ENCODE measurements at places on chromosomes 3 and 15. TPM values are rescaled to one million over a fixed set of nuclear protein-coding genes. Genes with fewer than 3 reads are reported as not detected.

The SPTBN5 gene
- polyA plus RNA-seq = 1.9 TPM

The HTR3E gene
- polyA plus RNA-seq = not detected

GRCh38 chr3:119639494-119640350 lies 20.7 kb downstream of the POPDC2 start:
- DNase-seq = no peak

DNA sequence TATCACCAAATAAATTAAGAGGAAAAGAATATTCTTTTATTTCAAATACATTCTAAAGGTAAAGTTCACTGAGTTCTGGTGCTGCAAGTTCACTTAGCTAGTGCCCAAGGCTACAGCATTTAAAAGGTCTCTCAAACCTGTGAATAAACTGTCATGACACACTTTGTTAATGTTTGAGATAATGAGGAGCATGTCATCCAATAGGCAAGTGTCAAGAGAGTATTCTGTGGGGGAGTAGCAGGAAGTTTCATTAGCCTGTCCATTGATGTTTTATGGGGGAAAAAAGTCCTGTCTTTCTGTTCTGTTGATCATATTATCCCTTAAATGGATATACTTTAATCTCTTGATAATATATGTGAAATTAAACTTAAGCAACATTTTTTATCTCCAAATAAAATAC lies 4.0 kb downstream of the SPESP1 start:
- DNase-seq = peak; percentile 12

DNA sequence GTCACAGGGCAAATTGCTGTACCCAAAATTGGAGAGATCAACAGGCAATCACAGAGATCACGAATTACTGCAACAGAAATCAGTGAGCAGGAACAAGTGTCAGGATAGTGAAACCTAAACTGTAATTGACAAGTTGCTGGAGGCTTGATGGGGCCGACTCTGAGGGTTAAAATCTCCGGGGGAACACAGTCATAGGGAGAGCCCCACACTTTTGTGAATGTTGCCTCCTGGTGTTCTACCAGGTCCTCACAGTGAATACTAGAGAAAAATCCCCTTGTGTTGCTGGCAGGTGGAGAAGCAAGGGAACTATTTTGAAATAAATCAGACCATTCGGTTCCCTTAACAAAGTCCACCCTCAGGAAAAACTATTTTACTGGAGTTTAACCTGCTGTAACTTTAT lies 697.5 kb upstream of the CBLB start:
- no peak for DNase-seq

GRCh38 chr15:62063825-62064635 lies 2.7 kb upstream of the C2CD4A start:
- no peak for DNase-seq

The GUCA1C gene
- 0.64 TPM for polyA plus RNA-seq

DNA sequence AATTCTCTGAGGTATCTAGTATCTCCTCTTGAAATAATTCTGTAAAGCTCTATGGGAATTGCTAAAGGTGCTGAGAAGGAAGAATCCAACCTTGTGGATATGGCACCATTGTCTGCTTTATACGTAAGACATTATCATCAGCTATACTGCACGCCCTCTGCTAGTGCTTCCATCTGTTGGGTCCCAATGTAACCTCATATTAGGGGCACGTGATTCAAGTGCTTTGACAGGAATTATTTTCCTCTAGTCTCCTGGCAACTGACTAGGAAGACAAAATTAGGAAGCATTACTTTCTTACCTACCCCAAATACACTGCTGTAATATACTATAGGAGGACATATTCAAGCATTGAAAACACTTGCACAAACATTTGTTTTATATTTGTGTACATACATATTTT lies 24.0 kb downstream of the COPS2 start:
- no peak for DNase-seq

The IL12A gene
- polyA plus RNA-seq = 1.0 TPM

DNA sequence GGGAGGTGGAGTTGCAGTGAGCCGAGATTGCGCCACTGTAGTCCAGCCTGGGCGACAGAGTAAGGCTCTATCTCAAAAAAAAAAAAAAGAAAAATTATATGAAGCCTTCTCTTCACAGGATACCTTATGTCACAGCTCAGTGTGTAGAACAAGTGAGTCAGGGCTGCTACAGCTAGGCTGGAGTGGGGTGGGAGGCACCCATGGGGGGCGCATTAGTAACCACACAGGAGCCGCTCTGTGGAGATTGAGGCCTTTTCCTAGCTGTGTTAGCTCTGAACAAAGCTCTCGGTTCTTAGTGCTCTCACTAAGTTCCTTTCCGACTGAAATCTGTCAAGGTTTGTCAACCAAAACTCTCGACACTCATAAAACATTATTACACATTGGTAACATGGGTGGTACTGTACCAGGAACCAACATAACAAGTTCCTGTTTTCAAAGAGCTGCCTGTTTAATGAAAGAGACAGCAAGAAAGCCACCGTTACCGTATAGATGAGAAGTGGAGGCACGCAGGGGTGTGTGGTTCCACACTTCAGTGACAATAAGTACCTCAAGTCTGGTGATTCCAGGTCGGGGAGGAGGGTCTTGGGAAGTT lies 4.5 kb downstream of the LRRC31 start:
- DNase-seq = no peak

DNA sequence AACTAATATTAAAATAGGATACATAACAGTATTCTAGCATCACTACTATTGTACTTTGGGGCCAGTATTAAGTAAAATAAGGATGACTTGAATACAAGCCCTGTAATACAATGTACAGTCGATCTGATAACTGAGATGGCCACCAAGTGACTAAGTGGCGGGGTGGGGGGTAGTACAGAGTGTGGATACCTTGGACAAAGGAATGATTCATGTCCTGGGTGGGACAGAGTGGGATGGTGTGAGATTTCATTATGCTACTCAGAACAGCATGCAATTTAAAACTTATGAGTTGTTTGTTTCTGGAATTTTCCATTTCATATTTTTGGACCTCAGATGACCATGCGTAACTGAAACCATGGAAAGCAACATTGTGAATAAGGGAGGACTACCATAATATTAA lies 46.0 kb downstream of the SLC7A14 start:
- no peak for DNase-seq

The GABRG3 gene
- polyA plus RNA-seq = 0.96 TPM

The ATP6V1A gene
- polyA plus RNA-seq = 103 TPM

- no peak for DNase-seq
Measured at GRCh38 chr3:12046406-12046805, 42.2 kb downstream of the SYN2 start.

DNA sequence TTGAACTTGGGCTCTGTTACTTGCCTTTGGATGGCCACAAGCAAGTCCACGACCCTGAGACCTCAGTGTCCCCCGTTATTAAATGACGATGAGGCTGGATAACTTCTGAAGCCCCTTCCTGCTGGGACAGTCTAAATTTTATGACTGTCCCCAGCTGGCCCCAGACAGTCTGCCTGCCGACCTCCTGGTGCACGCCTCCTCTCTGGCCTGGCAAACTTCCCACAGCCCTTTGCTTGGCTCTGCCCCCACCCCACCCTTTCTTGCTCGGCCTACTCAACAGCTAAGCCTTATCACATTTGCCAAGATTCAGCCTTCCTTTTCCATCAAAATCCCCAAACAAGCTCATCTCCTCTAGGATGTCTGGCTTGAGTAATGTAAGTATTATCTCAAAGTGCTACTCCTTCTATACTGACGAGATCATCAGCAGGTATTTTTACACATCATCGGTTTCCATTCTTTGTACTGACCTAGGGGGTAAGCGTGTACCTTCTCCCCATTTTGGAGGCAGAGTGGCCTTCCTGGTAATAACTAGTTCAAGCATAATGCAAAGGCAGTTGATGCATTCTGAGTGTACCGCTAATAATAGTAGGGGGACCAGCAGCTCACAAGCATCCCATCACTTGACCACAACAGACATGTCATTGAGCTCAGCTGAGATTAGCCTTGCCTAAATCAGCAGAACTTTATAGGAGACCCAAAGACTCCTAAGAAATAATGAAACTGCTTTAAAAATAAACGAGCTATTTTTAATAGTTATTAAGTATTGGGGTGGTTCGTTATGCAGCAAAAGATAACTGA lies 120.8 kb upstream of the HACD2 start:
- DNase-seq = no peak

DNA sequence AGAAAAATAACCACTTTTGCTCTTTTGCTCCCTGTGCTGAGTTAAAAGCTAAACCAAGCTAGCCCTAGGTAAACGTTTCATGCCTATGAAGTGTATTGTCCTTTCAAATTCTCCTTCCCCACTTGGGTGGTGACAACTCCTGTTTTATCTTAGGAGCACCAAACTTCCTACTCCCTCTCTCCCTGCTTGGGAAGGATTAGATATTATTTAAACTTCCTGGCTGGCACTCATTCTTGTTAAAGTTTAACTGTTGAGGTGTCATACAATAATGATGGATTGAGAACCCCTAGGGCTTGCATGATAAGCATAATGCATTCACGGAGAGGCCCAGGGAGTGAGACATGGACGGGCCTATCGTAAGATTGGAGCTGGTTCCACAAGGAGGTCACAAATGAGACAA lies 29.5 kb downstream of the B4GALT4 start:
- no peak for DNase-seq

DNA sequence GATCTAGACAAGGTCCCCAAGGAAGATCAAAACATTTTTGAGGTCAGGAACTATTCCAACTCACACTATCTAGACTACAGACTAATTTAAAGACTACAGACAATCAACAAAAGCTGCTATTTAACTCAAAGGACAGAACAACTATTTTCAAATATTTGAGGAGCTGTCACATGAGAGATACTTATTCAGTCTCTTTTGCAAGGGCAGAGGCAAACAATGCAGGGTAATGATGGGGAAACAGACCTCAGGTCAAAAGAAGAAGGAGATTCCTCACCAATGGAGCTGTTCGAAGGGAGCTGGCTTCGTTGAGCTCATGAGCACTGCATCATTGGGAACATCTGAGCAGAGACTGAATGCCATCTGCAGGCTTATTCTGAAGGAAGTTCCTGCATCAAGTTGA lies 231.9 kb downstream of the DTWD1 start:
- DNase-seq = no peak

GRCh38 chr3:189568961-189569360 lies 62.2 kb upstream of the TP63 start:
- no peak for DNase-seq
